ENCODE measurements at places on chromosomes 1 and 21.

DNA sequence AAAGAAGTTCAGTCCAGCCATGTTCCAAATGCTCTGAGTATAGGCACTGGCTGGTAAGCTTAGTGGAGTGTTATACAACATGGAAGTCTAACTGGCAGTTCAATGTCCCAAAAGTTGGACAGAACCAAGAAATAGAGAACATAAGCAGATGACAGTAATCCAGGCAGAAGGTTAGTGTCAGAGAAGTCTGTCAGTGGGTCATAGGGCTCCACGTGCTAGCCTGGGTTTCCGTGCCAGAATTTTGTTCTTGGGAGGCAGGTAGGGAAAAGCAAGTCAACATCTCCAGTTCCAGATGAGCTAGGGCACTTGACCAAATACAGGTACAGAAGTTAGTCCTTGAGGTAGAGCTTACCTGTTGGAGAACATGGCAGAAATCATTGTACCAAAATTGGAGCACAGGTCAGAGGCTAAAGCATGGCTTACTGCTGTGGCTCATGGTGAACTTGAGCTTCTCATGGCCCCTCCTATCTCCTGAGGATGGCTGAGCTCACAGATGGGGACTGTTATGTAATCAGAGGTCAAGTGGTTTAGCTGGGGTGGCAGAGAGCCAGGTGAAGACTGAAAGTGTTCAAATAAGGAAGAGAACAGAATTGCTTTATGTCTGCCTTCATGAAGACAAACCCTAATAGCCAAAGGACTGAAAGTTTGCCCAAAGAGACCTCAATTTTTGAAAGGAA lies 170.8 kb downstream of the NFIA start:
- no peak for DNase-seq

- DNase-seq: no peak
Measured at GRCh38 chr1:248847181-248847955, 9.3 kb downstream of the ZNF672 start.

DNA sequence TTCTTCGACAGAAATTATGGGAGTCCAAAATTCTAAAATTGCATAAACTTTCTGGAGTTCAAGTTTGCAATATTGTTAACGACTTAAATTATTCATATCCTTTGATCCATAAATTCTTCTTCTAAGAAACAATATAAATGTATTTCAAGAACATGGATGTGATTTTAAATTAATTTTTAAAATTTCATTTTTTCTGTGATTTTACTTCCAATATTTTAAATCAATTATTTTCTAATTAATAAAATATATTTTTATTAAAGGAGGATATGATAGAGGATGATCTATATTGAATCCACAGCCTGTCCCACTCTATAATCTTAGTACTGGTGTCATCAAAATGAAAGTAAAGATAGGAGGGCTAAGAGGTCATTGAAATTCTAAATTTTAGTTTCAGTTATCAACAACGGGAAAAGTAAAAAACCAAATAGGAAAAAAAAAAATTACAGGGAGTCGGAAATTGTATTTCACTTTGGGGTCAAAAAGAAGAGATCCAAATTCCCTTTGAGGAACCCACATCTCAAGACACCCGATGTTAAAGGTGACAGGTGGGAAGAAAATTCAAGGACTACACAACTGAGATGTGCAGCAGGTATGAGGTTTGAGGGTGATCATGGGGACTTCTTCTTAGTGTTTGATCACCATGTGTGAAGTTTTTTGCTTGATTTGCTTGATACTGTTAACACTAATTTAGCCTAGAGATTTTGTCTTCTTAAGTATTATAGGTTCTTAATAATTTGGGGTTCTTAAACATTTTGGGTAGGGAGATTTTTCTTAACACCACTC lies 154.8 kb upstream of the RGS18 start:
- DNase-seq: no peak

DNA sequence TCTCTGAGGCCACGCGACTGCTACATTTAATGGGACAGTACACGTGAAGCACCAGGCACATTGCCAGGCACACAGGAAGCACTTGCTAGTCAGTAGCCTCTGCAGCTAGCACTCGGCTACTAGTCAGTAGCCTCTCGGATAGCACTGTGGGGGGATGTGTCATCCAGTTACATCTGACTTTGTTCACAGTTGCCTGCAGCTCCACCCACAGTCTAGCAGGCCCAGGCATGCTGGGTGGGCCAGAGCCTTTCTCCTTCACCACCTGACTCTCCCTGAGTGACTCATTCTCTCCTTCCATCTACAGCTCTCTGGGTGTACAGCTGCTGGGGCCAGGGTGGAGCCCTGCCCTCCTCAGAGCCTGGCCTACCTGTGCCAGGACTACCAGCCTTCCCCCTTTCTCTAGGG lies 51.5 kb downstream of the PTPRF start:
- no peak for DNase-seq

- no peak for DNase-seq
Measured at GRCh38 chr1:206435445-206435844, 34.8 kb upstream of the IKBKE start.

DNA sequence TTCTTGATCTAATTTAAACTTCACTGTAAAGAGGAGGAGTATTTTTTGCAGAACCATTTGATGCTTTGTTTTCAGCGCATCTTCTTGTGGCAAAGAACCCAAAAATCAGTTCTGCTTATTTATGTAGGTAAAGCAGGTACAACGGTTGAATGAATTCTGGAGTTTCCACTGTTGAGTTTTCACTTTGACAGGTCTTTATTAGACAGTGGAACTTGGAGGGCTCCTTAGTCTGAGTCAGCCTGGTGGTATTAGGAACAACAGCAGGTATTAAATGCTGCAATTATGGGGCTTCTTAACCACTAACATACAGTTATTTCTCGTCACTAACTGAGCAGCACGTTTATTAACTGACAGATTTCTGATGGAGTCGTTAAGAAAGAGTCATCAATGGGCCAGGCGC lies 1.2 kb downstream of the LRIG2 start:
- DNase-seq: no peak

DNA sequence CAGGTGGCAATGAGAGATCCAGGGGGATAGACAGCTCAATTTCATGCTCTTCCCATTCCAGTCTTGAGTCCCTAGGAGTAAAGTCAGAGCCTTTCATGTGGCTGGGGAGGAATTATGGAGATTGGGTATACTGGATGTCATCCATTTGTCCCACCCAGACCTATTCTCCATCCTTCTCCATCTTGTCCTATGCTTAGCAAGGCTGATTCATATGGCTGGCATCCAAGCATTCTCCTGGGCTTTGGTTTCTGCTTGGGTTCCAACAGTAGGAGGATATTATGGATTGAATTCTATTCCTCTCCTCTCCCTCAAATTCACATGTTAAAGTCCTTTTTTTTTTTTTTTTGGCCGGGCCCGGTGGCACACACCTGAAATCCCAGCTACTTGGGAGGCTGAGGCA lies 3.8 kb upstream of the CDC20 start:
- no peak for DNase-seq

DNA sequence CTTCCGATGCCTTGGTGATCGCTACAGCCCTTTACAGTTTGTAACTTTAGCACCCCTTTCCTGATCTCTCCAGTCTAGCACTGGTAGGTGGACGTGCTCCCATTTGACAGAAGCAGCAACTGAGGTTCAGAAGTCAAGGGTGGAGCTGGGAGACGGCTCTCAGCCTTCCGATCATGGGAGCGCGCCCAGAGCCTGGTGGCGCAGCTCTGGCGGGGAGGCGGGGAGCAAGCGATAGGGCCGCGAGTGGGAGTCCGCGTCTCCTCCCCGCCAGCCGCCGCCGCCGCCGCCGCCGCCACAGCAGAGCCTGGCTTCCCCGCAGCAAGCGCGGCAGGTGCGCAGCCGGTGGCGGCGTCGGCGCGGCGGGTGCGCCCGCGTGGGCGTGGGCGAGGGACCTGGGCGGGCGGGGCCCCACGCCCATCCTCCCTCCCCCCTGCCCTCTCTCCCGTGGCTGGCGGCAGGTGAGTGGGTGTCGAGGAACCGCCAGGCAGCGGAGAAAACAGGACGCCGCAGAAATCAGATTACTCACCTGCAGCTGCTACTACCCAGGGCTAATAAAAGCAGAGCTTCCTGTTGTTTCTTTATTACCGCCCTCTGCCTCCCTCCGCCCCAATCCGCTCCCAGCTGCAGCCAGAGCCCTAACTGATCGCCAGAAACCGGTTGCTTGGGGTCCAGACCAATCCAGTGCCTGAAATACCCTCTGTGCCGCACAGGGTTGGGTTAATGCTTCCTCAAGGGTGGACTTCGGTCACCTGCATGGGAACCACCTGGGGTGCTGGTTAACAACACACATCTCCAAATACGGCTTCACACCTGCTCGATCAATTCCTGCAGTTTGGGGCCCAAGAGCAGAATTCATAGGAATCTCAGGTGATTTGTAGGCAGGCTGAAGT lies 60.2 kb upstream of the ID3 start:
- peak; percentile 91 for DNase-seq

DNA sequence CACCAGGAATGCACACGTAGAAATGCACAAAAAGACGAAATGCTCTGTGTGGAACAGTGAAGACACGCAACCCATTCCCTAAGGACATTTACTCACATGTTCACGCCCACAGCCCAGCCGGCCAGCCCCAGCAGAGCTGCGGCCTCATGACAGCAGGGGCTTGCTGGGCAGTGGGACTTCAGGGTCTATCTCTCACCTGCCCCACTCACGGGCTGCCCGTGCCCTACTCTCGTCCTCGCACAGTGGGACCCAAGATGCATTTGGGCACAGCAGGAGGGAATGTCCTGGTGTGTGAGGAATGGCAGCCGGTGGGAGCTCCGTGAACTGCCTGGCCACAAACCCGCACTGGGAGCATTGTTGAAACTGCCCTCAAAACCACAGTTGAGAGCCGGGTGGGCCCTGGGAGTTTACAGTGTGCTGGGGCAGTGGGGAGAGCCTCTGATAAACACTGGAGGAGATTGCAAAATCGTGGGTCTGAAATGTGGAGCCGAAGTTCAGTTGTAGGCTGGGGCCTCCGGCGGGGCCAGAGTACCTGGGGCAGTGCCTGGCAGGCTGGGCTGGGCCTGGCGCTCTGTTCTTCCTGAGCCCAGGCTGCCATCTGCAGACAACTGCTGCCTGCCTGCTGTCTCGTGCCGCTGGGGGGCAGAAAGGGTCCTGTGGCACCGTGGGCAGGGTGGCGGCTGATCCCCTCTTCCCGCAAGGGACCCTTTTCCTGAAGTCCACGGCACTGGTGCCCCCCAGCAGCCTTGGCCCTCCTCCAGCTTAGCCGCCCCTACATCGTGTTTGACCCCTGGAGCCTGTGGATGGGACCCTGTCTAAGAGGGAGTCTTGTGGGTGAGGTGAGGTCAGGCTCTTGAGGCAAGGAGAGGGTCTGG lies 20.7 kb upstream of the POFUT2 start:
- no peak for DNase-seq

- DNase-seq: peak; percentile 27
Measured at GRCh38 chr1:117093870-117094621, 27.5 kb downstream of the TRIM45 start.

DNA sequence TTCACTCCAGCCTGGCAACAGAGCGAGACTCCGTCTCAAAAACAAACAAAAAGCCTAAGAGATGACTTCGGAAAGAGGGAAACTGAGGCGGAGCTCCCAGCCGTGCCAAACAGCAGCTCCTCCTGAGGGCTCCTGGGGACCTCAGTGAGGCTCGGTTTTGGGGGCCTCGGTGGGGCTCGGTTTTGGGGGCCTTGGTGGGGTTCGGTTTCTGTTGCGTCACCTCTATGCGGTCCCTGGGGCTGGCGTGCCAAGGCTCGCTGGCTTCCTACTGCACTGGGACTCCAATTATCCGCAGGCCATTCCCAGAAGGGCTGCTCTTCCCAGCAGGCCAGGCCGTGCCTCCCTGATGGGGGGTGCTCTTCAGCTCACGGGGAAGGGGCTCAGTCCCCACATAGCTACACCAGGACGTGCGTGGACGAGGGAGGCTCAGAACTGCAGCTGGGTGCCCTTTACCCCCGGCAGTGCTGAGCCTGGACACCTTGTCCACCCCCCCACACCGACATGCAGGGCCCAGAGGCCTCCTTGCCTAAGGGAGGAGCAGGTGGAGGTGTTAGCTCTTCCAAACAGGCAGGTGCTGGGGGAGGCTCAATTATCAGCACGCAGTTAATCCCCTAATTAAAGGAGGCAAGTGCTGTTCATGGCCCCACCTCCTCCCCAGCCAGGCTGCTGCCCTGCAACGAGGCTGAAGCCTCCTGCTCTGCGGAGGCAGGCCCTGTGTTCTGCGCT lies 5.1 kb upstream of the C1orf159 start:
- no peak for DNase-seq

- DNase-seq: no peak
Measured at GRCh38 chr21:44919111-44919912, 1.4 kb downstream of the ITGB2 start.

- DNase-seq: no peak
Measured at GRCh38 chr1:69929308-69930057, 275.9 kb downstream of the LRRC40 start.

- no peak for DNase-seq
Measured at GRCh38 chr1:20962576-20963258, 175.6 kb upstream of the HP1BP3 start.

DNA sequence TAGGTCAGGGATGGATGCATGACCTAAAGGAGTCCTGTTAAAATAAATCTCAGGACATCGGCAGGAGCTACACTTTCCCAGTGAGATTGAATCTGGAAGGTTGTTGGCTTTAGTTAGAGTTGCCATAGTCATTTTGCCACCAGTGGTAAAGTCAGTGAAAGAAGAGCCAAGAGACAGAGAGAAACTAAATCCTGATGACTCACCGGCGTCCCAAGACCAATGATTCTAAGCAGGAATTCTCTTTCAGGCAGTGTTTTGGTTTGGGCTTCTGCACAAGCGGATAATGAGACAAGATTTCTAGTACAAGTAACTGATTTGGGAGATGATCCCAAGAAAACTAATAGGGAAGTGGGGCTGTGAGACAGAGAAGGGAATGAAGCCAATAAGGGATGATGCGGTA lies 88.8 kb upstream of the ETS2 start:
- DNase-seq: no peak

All from activated CD4-positive, alpha-beta T cell treated with anti-CD3 and anti-CD28 coated beads for 4 hours (primary cell).